ENCODE measurements at places on chromosomes 12 and 14.
A peak's percentile ranks its signal among the peaks of the same experiment; 100 is the strongest.

- no peak for DNase-seq
These were observed 32.8 kb downstream of the HECTD4 start for GRCh38 chr12:112349431-112349830.

- no peak for DNase-seq
These were observed 109.2 kb downstream of the IGF1 start for GRCh38 chr12:102371165-102371564.

- DNase-seq, result no peak
These were observed 1.4 kb downstream of the CHPT1 start for GRCh38 chr12:101698800-101699347.

DNA sequence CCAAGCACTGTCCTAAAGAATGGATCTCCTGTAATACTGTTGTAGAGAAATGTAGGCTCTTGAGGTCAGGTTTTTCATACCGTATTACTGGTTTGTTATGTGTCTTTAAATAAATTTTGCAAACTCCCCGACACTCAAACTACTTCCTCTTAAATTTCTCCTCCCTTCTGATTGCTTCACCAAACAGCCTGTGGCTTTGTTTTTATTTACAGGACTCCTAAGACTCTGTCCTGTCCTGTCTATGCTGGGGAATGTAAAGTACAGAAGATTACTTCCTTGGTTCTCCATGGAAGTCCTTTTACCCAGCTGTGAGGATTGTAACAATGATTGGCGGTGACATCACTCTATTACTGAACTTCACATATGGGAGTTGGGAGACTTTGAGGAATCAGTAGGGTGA lies 873.5 kb downstream of the DIO2 start:
- no peak for DNase-seq

GRCh38 chr12:122235741-122236140 lies 9.9 kb upstream of the DIABLO start:
- no peak for DNase-seq

GRCh38 chr12:50073712-50074111 lies 11.4 kb upstream of the SMARCD1 start:
- DNase-seq, result no peak

- DNase-seq, result peak; percentile 24
These were observed 46.7 kb downstream of the HSPB8 start for GRCh38 chr12:119225454-119225853.

DNA sequence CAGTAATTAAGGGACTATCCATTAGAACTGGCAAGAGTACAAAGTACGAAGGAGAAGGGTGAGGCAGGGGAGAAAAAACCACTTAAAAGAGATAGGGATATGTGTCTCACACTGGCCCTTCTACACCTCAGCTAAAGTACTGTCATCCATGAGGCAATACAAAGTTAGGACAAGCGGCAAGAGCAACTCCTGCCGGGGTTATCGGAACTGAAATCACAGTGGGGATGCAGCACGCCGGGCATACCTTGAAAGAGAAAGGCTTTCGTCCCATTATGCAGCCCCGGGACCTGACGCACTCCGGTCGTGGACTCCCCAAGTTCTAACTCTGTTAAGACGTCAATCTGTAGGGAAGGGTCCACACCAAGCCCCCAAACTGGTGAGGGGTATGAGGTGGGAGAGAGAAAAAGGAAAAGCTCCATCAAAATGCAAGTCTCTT lies 1.1 kb downstream of the NELL2 start:
- DNase-seq, result peak; percentile 7

GRCh38 chr12:132584429-132584828 lies 26.0 kb downstream of the LRCOL1 start:
- DNase-seq, result no peak

DNA sequence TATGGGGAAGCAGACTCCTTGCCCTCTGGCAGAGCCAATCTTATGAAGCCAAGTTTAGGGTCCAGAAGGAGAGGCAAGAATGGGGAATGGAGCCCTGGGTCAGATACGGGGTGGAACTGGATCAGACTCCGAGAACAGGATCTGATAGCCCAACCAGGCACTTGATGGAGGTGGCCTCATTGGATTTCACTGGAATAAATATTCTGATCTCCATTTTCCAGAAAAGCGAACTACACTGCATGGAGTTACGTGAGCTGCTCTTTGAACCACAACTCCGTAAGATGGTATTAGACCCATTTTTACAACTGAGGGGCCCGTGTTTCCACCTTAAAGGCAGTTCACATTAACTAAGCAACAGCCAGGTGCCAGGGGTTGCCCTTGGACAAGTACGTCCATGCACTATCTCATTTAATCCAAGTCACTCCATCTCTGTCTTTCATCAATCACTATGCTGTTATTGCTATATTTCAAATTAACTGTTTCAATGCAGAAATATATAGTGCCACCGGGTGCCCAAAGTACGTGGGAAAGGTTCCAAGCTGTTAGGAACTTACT lies 155.2 kb downstream of the BCL11B start:
- no peak for DNase-seq

- no peak for DNase-seq
These were observed 27.4 kb downstream of the SLC41A2 start for GRCh38 chr12:104930388-104931326.

DNA sequence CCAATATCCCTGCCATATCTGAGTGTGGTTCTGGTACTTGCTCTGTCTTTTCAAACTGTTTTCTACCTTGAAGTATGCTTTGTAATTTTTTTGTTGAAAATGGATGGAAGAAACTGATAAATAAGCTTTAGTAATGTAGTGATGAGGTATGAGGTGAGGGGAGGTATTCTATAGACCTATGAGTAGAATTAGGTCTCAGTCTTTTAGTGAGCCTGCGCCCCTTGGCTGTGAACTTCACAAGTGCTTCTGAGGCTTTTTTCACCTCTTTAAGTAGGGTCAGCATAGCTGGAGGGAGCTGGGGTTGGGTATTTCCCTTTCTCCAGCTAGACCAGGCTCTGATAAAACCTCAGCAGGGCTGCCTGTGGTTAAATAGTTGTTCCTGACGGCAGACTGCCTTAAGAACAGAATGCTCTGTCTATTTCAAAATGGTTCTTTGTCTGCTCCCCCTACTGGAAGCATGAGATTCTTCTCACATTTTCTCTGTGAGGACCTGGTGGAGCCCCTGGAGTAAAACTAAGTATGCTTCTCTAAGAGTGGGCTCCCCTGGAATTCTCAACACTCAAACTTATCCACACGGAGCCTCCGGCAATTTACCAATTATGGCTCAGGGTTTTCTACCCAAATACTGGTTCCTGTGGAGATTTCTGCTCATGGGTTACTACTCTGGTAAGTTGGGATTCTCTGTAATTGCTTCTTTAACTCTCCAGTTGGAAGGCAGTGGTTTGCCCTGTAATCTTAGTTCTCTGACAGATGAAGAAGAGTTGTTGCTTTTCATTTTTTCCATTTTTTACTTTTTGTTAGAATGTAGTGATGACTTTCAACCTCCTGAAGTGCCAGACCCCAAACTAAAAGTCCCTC lies 13.1 kb downstream of the KRT5 start:
- peak; percentile 35 for DNase-seq

DNA sequence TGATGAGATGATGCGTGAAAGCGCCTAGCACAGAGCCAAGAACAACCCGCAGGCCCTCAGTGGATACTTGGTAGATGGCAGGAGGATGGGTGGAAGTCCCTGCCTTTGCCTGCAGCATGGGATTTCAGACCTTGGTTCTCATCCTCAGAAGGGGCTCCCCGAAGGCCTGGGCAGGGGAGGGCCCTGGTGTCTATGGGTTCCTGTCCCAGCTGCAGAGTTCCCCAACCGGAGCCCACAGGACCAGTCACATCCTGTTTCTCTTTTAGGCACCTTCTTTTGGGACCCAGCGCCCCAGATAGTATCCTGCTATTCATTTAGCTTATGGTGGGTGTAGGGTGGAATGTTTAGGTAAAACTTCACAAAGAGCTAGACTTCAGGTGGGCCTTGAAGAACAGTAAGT lies 55.5 kb downstream of the CALM1 start:
- DNase-seq, result no peak

DNA sequence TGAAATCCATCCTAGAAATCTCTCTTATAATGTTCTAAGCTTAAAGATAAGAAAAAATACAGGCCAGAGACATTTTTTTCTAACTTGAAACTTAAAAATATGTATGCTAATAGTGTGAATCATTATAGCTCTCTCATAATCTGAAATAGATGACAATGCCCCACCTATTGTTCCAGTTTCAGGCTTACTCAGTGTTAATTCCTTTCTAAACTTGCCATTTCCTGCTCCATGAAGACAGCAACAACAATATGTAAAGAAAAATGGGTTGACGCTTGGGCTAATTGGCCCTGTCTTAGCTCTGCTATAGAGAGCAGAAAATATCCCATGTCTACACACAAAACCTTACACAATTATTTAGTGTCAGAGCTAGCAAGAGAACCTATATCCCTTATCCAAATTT lies 37.1 kb downstream of the LMO3 start:
- no peak for DNase-seq

GRCh38 chr12:125249932-125250331 lies 184.7 kb downstream of the AACS start:
- no peak for DNase-seq

DNA sequence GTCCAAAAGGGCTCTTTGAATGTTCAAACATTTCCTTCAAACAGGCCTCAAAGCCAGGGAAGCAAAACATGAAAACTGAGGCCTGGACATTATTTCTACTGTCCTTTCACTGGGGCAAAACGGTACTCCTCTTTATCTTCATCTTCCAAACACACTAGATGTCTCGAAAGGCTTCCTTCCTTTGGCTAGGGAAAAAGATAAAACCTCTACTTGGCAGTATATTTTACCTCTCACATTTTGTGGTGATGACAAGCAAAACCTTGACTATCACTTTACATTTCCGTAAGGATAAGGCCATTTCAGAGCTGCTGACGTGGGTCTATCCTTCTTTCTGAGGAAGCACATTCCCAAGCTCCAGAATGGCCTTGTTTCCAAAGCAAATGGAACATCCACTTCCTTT lies 9.9 kb downstream of the STAB2 start:
- DNase-seq, result no peak

- DNase-seq, result no peak
These were observed 417.8 kb upstream of the TMTC1 start for GRCh38 chr12:30201301-30202160.

DNA sequence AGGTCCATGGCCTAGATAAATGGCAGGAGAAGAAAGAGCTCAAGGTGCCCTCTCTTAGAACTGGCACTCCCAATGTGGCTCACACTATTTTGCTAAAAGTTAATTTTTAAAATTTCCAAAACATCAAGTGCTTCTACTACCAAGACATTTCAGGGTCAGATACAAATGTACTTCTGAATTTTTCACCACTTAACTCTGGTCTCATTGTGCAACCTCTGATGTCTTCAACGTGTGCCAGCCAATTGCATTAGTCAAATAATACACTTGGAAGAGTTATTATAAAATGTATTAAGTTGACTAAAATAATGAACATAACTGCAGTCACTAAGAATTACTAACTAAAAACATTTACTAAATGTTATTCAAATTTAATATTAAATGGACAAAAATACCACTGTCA lies 41.3 kb downstream of the SLC25A47 start:
- DNase-seq, result no peak

- no peak for DNase-seq
These were observed 43.3 kb downstream of the ARMH4 start for GRCh38 chr14:58108717-58109116.

- DNase-seq, result no peak
These were observed 298.2 kb downstream of the TMEM132D start for GRCh38 chr12:129605666-129606065.

GRCh38 chr12:96526110-96526509 lies 36.7 kb downstream of the CFAP54 start:
- DNase-seq, result no peak

DNA sequence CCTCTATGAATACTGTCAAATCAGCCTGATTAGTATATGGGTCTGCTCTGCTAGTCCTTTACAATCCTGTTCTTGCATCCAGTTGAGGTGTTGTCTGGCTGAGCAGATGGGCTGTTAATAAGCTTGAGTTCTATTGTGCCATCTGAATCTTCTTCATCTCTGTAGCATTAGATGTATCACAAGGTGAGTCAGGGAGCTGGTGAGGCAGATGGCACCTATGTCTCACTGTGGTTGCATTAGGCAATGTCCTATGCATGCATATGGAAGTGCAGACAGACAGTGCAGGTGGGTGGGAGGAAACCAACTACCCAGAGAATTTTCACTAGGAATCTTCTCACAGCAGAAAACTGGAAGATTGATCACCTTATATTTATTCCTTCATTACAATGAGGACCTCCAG lies 165.7 kb upstream of the STXBP6 start:
- no peak for DNase-seq

- no peak for DNase-seq
These were observed 42.9 kb upstream of the FAM222A start for GRCh38 chr12:109670731-109671130.

DNA sequence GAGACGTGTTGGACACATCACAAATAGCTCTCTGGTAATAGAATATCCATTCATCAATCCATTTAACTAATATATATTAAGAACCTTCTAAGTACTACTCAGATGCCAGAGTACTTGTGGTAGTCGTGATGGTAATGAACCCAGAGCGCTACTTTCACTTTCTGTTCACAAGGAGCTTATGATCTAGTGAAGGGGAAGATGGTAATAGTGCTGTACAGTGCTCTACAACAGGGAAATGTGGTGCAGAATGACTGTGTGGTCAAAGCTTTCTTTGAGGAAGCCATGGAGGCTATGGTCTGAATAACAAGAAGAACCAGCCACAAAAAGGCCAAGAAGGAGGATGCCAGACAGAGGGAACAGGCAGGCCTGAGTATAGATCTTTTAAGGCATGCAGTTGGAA lies 212.0 kb downstream of the PTPRO start:
- DNase-seq, result no peak

DNA sequence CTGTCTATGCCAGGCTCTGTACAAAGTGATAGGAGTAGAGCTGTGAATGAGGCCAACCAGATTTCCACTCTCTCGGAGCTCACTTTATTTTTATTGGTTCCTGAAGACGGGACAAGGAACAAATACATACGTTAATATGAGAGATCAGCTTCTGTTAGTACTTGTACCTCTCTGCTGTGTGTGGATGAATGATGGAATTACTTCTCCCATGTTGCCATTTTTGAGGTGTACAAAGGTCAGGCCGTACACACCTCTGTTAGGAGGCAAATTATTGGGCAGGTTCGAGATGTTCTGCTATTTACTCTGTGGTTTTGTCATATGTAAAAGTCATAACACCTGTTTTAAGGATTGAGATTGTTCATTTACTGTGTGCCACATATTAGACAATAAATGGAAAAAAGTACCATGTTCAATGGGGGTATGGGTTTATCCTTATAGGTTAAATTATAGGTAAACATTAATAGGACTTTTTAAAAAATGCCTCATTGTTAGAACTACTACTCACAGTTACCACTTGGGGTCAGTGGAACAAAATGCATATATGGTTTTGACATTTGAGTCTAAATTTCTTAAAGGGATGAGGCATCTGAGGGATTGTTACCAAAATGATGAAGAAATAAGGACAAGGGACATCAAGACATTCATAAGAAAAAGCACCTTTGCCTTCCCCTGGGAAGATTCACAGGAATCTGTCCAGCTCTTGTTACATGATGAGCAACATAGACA lies 26.9 kb downstream of the WBP11 start:
- DNase-seq, result no peak

DNA sequence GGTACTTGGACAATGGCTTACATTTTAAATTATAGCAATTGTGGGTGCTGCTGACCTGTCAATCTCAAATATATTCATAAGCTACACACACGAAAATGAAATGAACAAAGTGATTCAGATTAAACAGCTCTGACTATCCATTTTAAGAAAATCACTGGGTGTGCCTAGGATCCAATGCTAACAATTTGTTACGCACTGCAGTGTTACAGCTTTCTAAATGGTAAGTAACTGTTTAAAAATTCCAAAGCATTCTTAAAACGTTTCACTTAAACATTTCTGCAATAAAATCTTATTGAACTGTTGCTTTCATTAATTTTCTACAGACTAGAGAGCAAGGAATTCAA lies 18.9 kb downstream of the LMO3 start:
- DNase-seq, result no peak

GRCh38 chr12:53939141-53940108 lies 794 bp downstream of the HOXC13 start:
- no peak for DNase-seq
